ENCODE measurements at places on chromosomes 2 and 18.

GRCh38 chr2:44949329-44950151 lies 8.0 kb downstream of the SIX3 start:
- DNase-seq, result no peak

DNA sequence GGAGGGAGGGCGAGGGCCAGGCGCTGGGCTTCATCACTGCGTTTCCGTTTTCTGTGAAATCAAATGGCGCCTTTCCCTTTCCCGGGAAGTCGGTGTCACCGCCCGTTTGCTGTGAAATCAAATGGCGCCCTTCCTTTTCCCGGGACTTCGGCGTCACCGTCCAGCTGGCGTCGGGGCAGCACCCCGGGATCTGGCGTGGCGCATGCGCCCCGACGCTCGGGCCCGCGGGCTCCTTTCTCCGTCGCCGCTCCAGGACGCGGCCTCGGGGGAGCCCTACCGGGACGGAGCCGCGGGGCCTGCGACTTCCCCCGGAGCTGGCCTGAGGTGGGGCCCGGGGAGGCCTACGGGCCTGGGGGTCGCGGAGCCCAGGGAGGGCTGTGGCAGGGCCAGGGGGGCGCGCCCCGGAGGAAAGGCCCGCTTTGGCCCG lies at the start of gene FAM228A:
FAM228A (plus strand) TSS at position 203 of the 427 bp plus-strand sequence. CDS start 428 bp downstream, outside the sequence.
- DNase-seq, result no peak

DNA sequence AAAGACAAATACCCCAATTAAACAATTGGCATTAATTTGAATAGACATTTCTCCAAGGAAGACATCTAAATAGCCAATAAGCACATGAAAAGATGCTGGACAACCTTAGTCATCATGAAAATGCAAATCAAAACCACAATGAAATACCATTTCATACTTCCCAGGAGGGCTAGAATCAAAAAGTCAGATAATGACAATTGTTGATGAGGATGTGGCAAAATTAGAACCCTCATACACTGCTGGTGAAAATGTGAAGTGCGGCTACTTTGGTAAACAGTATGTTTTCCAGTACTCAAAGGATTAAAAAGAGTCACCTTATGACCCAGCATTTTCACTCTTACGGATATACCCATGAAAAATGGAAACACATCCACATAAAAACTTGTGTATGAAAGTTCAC lies 91.6 kb downstream of the FIGN start:
- DNase-seq, result no peak

DNA sequence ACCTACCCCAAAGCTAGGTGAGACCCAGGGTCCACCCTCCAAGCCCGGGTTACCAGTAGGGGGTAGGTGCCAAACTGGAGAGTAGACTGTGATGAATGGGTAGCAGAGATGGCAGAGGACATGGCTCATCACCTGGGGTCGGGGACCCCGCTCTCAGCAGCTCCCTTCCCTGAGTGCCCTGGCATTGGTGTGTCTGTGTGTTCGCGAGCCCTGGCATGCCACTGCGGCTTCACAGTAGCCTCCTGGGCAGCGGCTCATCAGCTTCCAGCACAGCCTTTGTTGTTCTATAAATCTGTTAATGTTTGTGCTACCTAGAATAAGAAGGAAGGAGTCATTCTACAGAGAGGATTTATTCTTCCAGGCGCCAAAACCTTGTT lies 62.6 kb upstream of the ALPP start:
- no peak for DNase-seq

GRCh38 chr2:72210470-72210869 lies 62.8 kb upstream of the CYP26B1 start:
- no peak for DNase-seq

DNA sequence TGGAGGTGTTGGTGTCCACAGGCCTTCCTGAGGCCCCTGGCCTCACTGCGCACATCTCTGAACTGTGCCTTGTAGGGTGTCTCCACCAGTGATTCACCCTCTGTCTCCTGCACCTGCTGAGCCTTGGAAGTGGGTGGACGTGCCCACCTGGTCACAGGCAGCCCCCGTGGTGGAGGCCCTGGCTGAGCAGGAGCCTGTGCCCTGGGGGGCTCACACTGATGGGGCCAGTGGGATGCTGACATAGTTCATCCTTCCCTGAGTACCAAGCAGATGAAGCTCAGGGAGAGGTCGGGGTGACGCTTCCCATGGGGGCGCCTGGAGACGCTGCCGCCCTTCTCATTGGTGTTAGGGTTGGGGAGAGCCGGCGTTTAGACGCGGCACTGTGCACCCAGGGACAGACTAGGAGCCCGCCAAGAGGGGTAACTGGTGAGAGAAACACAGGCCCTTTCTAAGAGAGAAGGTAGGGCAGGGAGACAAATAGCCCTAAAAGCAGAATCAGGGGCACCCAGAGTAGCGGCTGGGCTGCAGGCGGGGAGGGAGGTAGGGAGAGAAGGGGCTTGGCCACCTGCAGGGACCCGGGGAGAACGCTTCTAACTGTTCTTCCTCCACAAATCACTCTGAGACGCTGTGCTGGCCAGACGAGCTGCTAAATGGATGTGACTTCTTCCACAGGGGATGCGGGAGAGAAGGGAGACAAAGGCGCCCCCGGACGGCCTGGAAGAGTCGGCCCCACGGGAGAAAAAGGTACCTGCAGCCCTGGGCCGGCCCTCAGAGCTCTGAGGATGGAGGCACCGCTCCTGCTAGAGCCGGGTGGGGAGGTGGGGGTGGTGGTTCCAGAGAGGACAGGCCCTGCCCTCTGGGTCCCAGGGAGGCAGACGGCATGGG lies 18.0 kb downstream of the COLEC11 start:
- DNase-seq, result no peak

DNA sequence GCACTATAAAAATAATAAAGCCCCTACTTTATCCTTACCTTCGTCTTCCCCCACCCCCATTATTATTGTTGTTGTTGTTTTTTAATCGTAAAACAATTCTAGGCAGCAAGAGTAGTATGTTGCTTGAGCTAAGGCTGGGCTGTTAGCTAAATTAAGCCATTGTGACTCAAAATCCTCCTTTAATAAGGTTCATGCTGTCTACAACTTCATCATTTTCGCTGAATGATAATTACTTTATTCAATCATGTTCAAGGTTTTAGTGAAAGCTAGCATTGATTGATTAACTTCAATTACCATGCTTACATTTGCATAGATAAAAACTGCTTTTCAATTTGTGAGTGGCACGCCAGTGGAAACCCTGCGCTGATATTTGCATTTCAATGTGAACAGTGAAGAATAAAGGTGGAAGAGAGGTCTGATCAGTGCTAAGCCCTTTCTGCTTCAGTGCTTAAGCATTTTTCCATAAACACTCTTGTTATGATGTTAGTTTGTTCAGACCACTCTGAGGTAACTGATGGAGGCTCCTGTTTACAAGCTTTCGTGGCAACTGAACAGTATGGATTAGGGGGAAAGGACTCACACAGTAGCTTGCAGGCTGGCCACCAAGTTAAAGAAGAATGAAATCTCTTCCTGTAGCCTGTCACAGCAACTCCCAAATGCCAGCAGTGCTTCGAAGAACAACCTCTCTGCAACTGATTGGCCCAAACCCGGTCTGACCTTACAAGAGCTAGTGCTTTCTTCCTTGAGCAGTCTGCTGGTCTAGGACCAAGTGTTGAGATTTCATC lies 156.8 kb downstream of the GPD2 start:
- no peak for DNase-seq

GRCh38 chr2:207635468-207636200 lies 10.4 kb upstream of the METTL21A start:
- DNase-seq, result no peak

GRCh38 chr18:54877076-54877475 lies 48.8 kb downstream of the RAB27B start:
- DNase-seq, result no peak

- DNase-seq, result no peak
These were observed 126.0 kb downstream of the SP100 start for GRCh38 chr2:230541934-230542380.

DNA sequence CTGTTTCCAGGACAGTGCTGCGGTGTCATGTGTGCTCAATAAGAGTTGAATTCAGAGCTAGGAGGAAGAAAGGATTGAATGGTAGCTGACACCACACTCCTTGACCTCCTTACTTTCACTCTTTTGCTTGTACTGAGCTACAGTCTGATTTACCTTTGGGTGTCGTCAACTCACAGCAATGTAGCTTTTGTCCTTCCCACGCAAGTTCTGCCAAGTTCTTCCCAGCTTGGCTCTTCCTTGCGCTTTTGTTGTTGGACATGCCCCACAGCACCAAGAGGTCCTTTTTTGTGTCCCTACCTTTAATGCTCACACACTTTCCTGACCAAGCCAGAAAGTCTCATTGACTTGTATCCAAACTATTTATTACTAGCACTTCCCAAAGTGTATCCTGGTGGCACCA lies 38.3 kb upstream of the ITGB6 start:
- no peak for DNase-seq

GRCh38 chr2:239932881-239933735 lies 92.0 kb downstream of the NDUFA10 start:
- no peak for DNase-seq

DNA sequence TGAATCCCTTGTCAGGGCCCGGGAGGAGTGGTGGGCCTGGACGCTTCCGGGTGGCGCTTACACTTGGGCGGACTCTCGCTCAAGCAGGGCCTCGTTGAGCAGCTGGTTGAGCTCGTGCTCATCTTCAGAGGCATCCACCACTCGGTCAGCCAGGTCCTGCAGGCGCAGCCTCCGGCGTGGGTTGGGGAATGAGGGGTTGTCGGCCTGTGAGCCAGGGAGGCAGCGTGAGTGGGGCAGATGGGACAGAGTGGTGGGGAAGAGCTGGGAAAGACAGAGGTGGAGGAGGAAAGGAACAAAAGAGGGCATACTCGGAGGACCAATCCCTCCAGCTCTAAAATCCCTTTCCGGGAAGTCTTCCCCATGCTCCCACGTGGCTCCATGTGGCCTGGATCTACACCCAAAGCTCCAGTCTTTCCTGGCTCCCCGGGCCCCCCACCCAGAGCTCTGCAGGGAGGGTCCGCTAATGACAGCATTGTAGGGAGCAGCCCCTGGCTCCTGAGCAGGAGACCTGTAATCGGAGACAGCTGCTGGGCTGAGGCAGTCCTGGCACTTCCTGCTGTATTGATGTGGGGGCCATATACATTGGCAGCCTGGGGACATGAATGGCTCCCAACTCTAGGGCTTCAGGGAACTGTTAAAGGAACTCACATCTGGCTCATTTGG lies 41.6 kb downstream of the CENPO start:
- no peak for DNase-seq

DNA sequence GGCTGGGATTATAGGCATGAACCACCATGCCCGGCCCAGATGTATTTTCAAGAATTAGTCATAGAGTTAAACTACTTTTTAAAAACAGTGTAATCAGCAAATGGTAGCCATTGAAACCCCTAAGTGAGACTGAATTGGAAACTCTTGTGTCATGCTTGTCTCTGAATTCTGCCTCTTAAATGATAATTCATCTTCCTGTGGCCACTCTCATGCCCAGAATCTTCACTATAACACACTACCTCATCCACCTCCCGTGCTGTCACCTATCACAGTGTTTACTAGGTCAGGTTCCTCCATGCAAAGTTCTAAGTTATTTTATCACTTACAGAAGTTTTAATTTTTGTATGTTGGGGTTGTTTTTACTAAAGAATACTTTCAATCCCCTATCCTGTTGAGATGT lies 197.5 kb downstream of the PHLPP1 start:
- no peak for DNase-seq

- DNase-seq, result no peak
These were observed at the start of gene CCBE1 for GRCh38 chr18:59697236-59697932. Gene CCBE1 (minus strand): TSS chr18:59697423.

GRCh38 chr18:76258209-76258608 lies 236.8 kb downstream of the ZNF516 start:
- DNase-seq, result no peak

DNA sequence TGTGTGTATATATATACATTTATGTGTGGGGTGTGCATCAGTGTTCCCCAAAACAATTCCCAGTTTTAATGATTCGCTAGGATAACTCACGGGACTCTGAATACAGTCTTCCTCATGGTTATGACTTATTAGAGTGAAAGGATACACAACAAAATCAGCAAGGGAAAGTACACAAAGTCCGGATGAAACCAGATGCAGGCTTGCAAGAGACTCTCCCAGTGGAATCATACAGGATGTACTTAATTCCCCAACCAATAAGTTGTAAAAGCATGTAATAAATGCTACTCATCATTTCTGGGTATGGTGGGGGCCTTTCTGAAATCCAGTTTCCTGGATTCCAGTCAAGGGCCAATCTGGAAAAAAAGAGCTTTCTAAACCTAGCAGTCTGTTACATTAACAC lies 654.1 kb upstream of the SYT4 start:
- no peak for DNase-seq

DNA sequence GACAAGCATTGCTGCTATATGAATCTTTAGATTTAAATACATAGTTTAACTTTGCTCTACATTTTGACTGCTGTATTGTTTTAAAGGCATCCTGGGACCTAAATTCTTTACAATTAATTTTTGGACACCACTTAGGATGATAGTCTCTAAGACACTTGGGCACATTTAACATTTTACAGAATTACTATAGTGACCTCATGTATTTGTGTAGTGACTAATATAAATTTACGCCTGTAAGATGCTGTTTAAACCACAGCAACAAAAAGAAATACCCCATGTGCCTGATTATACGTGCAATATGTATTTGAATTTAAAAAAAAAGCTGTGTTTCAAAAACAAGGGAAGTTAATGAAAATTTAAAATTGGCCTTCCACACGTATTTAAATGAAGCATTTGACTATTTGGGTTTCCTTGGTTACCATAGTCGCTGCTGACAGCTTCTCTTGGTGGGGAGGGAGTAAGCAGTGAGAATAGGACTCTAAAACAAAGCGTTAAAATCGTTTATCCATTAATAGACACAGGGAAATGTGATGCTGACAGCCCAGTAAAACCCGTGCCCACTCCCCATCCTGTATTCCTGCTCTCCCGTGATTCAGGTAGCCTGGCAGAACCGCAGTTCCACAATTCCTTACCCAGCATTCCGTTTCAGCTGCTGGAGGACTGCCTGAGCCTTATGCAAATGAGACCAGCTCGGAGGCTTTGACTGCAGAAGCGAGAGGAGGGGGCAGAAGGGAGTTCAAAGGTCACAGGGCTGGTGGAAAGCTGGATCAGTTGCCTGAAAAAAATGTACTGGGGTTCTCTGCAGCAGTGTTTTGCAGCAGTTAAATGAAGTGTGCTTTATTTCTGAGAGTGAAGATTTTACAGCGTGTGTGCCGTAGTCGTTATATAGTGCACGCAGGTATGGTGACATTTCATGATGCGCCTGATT lies 104.3 kb downstream of the CSRNP3 start:
- no peak for DNase-seq

- peak; percentile 45 for DNase-seq
These were observed 491.0 kb downstream of the CDH2 start for GRCh38 chr18:27685807-27686412.

DNA sequence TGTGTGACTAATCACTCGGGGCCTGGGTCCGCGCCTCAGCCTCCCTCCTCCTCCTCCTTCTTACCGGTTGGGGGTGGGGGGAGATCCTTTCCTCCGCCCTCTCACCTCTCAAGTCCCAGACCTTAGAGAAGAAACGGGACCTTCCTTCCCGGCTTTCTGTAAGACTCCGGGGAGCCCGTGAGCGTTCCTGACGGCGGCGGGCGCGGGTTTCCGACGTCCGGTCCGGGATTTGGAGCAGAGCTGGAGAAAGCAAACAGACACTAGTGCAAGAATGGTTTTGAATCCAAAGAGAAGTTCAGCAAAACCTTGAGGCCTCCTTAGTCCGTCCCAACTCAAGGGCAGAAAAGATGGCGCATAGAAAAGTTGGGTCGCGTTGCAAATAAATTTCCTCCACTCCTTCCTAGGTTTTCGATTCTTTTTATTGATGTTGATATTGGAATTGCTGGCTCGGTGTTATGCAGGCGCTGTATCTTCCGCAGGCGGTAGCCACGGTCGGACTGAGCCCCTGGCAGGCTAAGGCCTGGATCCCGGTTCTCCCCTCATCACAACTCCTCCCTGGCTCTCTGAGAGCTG lies 2.0 kb downstream of the DLX1 start:
- no peak for DNase-seq

All from COLO829 (cell line).